ENCODE measurements at places on chromosomes 2 and 18.

DNA sequence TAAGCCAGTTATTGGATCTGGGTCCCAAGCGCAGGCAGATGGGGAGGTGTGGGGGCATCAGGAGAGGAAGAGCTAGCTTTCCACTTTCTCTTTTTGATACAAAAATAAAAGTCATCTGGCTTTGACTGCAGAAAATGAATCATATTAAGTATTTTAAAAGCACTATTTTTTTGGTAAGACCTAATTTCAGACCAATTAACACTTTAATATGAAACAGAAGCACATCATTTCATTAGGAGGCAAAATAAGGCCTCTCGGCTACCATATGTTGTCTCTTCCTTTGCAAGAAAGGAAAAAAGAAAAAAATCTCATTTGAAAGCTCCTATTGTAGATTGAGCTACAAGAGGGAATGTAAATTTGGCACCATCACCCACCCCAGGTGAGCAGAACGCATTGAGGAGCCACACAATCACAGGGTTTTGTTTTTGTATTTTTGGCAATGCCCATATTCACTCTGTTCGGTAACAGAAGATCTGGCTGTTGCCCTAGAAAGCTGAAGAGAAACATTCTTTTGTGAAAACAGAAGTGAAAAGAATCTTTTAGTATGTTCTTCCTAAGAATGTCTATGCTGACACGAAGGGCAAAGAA is 390.7 kb upstream of the ETAA1 start:
- no peak for DNase-seq

DNA sequence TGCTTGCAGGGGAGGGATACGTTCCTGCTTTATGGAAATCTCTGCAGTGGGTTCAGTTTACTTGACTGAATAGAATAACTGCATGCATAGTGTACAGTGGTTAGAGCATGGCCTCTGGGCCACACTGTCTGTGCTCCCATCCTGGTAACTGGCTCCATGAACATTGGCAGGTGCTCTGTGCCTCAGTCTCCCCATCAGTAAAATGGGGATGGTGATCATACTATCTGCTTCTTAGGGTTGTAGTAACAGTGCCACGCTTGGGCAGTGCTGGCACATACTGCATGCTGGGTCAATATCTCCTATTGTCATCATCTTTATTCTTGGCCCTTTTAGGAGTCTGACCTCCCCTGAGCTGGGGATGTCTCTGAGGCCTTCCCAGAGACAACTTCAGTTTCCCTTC is 117.3 kb downstream of the CTIF start:
- DNase-seq, result no peak

- DNase-seq, result no peak
These were observed 346.8 kb downstream of the CYP26B1 start for GRCh38 chr2:71800851-71801250.

DNA sequence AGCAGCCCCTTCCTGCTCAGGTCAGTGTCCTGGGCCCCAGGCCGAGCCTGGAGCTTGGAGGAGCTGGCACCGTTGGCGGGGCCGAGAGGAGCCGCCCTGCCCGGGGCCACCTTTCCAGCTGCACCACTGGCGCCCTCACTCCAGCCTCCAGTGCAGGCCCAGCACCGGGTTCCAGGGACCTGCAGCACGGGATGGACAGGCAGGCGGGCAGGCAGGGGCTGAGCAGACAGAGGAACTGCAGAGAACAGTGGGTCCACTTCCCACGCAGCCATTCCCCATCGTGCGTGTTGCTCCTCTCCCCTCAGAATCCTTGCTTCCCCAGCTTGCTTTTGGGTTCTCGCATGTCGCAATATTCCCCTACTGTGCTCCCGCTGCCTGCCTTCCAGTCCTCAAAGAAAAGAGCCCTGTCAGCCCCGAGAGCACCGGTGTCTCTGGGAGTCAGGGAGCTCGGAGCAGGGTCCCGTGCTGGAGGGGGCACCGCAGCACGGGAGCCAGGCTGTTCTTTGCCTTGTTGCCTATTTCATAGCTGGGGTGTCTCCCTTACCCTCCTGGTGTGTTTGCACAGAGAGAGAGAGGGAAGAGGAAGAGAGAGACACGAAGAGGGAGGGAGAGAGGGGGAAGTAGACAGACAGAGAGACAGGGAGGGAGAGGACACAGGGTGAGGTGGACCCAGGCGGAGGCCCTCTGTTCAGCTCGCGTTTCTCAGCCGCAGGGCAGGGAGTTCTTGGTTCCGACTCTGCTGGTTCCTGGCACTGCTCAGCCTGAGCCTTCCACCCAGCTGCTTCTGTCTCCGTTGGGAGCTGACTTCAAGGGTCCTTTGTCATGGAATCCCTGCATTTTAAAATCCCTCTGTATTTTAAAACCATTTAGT is 126.0 kb downstream of the MBP start:
- DNase-seq, result no peak

DNA sequence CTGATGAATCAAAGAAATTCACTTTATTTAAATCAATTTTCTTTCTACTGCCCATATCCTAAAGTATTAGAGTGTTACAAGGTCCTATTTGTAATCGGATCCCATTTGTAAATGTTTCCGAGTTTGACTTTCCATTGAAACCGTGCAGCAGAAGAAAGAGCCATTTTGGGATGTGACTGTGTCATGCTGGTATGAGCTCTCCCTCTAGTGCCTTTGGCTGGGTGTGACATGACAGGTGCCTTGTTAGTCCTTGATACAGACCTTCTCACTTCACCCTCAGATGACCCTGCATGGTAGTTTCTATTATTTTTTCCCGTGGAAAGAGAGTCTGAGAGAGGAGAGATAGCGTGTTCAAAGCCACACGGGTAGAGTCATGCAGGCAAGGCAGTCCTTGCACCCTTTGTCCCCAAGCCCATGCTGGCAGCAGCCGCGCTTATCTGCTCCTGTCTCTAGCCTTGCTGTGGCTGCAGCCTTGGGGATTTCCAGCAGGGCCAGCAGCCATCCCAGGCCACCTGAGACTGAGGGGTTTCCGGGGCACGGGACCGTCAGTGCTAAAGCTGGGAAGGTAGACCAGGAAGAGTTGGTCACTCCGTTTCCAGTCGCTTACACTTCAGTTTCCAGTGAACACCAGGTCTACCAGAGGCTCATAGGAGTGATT is 21.4 kb downstream of the CHMP1B start:
- no peak for DNase-seq

DNA sequence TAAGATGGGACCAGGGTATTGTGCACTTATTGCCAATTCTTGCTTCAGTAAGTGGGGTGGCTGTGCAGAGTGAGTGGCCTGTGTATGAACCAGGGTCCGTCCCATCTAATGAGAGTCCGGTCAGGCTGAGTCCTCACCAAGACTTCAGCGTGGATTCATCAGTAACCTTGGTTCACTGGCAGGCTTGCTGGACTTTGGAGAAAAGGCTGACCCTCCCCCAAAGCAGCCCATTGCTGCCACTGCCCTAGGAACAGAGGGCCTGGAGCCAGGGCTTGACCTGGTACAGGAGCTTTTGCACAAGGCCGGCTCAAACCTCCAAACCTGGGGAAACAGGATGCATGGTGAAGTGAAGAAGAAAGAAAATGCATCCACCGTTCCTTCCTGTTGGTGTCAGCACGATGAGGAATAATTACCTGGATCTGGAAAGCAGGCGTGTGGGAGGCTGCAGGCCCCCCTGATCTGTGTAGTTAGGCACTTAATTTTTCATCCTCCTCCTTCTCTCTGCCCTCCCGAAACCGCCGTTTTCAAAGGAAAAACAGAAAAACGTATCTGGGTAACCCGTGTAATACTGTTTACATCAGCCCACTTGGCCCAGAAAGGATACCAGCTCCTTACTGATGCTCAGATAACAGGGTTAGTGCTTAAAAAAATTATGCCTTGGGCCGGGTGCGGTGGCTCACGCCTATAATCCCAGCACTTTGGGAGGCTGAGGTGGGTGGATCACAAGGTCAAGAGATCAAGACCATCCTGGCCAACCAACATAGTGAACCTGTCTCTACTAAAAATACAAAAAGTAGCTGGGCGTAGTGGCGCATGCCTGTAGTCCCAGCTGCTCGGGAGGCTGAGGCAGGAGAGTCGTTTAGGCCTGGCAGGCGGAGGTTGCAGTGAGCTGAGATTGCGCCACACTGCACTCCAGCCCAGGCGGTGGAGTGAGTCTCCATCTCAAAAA is 147.7 kb downstream of the TGIF1 start:
- no peak for DNase-seq

- no peak for DNase-seq
These were observed 469.6 kb upstream of the ID2 start for GRCh38 chr2:8212239-8212638.

GRCh38 chr18:77948567-77948966 is 698.9 kb downstream of the GALR1 start:
- no peak for DNase-seq

DNA sequence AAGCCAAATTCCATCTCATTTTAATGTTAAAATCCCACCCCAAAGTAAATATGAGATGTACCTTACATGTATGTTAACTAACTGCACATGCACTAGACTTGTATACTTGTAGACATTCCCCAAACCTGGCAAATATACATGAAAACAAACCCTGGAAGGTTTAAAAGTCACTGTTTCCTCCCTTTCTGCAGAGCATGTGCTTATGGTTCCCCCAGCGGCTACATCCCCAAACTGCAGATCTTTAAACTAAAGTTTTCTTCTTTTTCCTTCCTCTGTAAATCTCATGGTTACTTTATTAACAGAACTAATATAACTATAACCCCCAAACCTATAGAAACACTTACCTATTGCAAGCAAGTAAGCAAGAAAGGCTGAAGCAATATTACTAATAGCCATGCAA is 731.5 kb downstream of the LRP1B start:
- no peak for DNase-seq

DNA sequence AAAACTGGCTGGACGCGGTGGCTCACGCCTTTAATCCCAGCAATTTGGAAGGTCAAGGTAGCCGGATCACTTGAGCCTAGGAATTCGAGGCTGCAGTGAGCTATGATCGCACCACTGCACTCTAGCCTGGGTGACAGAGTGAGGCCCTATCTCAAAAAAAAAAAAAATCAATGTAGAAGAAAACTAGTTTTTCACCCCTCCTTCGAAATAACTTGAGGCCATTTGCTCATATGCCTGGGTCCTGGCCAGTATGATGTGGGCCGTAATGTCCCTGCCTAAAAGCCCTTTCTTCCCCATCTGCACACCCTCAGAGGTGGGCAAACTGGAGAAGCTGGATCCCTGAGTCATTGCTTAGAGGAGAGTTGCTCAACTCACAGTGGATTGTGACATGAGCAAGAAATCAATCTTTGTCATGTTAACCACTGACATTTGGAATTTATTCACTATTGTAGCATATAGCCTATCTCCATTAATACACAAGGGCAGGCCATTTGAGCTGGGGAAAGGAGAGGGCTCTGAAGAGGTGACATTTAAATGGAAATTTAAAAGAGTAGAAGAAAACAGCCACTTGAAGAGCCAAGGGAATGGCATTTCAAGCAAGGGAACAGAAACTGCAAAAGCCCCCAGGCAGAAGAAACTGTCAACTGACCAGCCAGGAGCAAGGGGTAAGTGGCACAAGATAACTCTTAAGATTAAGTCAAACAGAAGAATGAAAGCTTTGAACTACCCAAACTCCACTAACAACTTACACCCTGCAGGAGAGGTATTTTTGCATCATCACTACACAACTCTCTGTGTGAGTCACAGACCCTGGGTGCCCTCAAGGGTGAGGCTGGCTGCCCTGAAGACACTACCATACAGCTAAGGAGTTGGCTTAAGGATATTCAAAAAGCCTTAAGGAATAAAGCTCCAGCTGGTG is 7.6 kb upstream of the METTL21A start:
- DNase-seq, result peak; percentile 53

DNA sequence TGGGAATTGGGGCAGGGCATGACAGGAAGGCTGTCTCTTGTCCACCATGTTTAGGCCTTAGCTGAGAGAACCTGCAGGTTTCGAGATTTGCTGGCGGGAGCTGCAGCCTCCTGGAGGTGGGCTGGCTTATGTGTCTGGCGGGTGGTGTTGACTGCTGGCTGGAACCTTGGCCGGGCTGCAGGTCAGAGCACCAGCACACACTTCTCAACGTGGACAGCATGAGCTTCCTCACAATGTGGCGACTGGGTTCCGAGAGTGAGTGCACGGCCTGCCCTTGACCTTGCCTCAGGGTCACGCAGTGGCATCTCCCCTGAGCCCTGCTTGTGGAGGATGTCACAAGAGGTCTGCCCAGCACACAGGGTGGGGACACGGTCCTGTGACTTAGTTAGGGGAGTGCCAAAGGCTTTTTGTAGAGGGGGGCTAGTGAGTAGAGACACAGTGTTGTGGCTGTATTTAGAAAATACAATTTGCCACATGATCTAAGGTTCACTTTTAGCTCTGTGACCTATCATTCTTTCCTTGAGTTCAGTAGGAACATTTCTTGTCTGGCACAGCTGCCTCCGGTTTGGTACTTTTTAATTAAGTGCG is 134.8 kb downstream of the SEPTIN10 start:
- DNase-seq, result no peak
